ENCODE measurements at places on chromosomes 13 and 19. TPM values are rescaled to one million over a fixed set of nuclear protein-coding genes. Genes with fewer than 3 reads are reported as not detected.

KASH5 gene
- total RNA-seq, result 0.23 TPM

ZNF560 gene
- not detected for total RNA-seq

PLPPR3 gene
- not detected for total RNA-seq

ZNF20 gene
- 2.8 TPM for total RNA-seq

INSL3 gene
- total RNA-seq, result 4.1 TPM

ZNF71 gene
- total RNA-seq, result 5.5 TPM

LILRB1 gene
- total RNA-seq, result 0.11 TPM

FPR1 gene
- not detected for total RNA-seq

KLK12 gene
- not detected for total RNA-seq

OR2Z1 gene
- not detected for total RNA-seq

ZNF568 gene
- 6.8 TPM for total RNA-seq

CEACAM20 gene
- total RNA-seq, result not detected

ATP11A gene
- 64.2 TPM for total RNA-seq

OR7C1 gene
- not detected for total RNA-seq

SYCN gene
- not detected for total RNA-seq

ENOX1 gene
- total RNA-seq, result not detected

ATP4A gene
- not detected for total RNA-seq

TEX101 gene
- not detected for total RNA-seq

ERVV-1 gene
- total RNA-seq, result not detected

LAIR1 gene
- total RNA-seq, result 82.9 TPM

POLR1G gene
- total RNA-seq, result 9.1 TPM

MYPOP gene
- 8.8 TPM for total RNA-seq

ZNF844 gene
- total RNA-seq, result 1.3 TPM

KLK4 gene
- total RNA-seq, result not detected

SPC24 gene
- total RNA-seq, result 71.4 TPM

KIR2DL1 gene
- not detected for total RNA-seq

C19orf73 gene
- total RNA-seq, result 0.68 TPM

TMPRSS9 gene
- total RNA-seq, result not detected

LILRB4 gene
- 0.23 TPM for total RNA-seq

ZNF431 gene
- 21.5 TPM for total RNA-seq

APOE gene
- 0.48 TPM for total RNA-seq

ABCA7 gene
- 44.1 TPM for total RNA-seq

ZNF45 gene
- total RNA-seq, result 13.9 TPM

DNAAF3 gene
- total RNA-seq, result 0.18 TPM

RFX1 gene
- 16.2 TPM for total RNA-seq

TFDP1 gene
- 171 TPM for total RNA-seq

SLAIN1 gene
- total RNA-seq, result 37.3 TPM

CYP4F2 gene
- not detected for total RNA-seq

ZNF536 gene
- not detected for total RNA-seq

CKAP2 gene
- total RNA-seq, result 70.8 TPM

S1PR5 gene
- not detected for total RNA-seq

DACH1 gene
- total RNA-seq, result 0.05 TPM

NPAS1 gene
- total RNA-seq, result not detected

CALR3 gene
- not detected for total RNA-seq
